Esophagus squamous epithelium (tissue), 5 donors: ENCODE measurements at places on chromosomes 2 and 18.

GRCh38 chr2:15560140-15560987, 770 bp downstream of the NBAS start:
- no peak for DNase-seq

DNA sequence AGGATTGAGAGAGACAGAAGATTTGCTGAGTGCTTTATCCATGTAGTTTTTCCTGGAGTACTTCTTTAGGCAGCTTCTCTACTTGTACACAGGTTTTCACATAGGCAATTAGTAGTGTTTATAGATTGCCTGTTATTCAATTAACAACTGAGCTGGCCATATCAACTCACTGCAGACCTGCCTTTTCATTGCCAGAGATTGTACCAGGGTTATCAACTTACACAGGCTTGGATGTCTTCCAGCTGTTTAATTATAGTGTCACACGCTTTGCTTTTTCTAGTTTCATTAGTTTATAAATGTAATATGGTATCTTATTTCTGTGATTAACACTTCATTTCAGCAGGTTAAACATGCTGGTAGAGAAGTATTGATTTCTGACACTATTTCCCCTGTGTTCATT, 125.9 kb downstream of the GPD2 start:
- no peak for DNase-seq

GRCh38 chr2:111140815-111141214, 20.1 kb downstream of the BCL2L11 start:
- DNase-seq, result no peak

DNA sequence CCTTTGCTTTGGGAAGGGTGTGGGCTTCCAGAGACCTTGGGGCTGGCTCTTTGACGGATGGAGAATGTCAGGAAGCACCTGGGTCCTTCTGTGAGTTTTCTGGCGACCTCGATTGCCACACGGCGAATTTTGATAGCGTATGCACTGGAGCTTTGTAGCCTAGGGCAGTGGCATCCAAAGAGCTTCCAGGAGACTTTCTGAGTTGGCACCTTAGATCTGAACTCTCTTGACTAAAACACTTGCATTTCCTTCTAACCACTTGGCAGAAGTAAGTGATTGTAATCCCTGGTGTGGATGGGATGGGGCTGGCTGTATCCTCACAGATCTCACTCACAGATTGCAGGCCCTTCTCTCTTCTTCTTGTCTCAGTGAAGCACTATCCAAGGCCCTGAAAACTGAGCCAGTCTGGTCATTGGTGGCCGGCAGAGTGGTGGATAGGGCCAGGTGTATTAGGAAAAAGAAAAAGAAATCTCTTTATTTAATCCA, 7.8 kb downstream of the RNF144A start:
- DNase-seq, result no peak

DNA sequence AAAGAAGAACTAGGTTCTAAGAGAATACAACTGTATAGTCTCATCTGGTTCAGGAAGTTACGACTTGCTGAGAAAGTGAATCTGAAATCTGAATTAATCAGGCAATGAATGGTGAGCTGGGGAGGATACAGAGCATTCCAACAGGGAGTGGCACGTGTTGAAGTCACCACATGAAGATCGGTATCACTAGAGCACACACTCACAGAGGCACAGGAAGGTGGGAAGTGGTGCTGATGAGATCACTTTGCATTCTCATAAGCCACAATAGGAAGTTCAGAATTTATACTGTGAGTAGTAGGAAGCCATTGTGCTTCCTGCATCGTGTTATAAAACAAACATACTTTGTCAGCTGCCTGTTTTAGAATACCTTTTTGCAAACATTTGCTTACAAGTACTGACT, 615.0 kb upstream of the DDX18 start:
- DNase-seq, result no peak

- DNase-seq, result no peak
These were observed 183.0 kb downstream of the TCF4 start for GRCh38 chr18:55404832-55405465.

DNA sequence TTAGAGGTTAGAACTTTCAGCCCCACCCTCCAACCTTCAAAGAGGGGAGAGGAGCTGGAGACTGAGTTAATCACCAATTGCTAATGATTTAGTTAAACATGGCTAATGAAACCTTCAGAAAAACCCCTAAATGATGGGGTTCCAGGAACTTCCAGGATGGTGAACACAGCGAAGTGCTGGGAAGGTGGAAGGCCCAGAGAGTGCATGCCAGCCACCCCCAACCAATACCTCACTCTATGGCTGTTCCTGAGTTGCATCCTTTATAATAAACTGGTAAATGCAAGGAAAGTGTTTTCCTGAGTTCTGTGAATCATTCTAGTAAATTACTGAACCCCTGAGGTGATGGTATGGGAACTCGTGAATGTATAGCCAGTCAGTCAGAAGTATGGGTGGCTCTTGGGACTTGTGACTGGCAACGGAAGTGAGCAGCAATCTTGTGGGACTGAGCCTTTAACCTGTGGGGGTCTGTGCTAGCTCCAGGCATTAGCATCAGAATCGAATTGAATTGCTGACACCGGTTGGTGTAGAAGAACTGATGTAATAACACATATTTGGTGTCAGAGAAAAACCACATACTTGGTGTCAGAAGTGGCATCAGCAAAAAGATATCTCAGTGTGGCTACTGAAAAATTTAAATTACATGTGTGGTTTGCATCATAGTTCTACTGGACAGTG, 37.4 kb downstream of the NPHP1 start:
- no peak for DNase-seq

DNA sequence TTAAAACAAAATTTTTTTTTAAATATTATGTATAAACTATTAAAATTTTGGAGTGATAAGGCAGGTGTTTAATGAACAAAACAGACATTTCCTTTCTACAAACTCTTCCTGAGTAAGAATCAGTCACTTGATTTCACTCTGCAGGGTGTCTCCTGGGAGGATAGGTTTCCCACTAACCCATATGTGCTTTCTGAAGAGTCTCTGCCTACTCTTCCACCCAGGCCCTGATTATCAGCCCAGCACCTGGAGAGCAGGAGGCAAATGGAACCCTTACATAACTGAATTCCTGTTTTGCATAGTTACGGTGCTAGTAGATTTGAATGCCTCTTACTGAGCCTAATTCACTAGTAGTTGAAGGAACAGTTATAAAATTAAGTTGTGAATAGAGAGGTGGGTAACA, 1718.6 kb downstream of the SUCLG1 start:
- DNase-seq, result no peak

GRCh38 chr2:169670215-169670651, 24.0 kb downstream of the CFAP210 start:
- DNase-seq, result no peak

DNA sequence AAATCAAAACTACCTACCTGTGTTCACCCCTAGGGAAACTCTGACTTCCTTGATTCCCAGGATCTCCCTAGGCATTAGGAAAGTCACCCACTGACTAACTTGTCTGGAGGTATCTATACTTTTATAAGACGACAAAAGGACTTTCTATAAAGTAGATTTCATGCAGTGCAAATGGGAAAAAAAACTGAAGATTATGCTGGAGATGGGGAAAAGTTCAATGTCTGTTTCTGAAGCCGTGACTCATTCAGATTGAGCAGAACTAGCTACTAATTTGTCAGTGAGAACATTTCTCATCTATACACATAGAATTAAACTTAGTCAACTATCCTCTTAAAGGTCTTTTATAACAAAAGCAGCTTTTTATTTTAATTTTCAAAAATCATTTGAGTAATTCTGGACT, 6.0 kb downstream of the SEPTIN10 start:
- no peak for DNase-seq

DNA sequence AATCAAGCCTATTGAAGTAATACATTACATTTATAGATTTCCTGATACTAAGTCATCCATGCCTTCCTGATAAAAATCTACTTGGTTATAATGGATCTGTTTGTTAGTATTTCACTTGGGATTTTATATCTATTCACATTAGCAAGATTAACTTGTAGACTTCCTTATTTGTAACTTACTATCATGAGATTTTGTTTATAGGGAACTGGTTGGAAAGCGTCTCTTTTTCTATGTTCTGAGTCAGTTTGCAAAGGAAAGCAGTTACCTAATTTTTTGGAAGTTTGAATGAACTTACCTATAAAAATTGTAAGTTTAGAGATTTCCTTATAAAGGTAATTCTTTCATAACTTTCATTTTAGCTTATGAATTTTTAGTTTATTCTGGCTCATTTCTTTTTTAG, 141.4 kb downstream of the SMAD7 start:
- DNase-seq, result no peak
